ENCODE measurements at places on chromosomes 1 and 21. TPM values are rescaled to one million over a fixed set of nuclear protein-coding genes. Genes with fewer than 3 reads are reported as not detected.

Gene SIKE1
- 65.2 TPM for total RNA-seq

Gene REN
- not detected for total RNA-seq

Gene TMEM240
- 5.5 TPM for total RNA-seq

Gene PPP1R15B
- total RNA-seq: 21.7 TPM

Gene E2F2
- 0.17 TPM for total RNA-seq

Gene S100A5
- not detected for total RNA-seq

All from smooth muscle cell of trachea (primary cell).